HAP-1 (cell line): ENCODE measurements at places on chromosomes 6 and 20.

- no peak for DNase-seq
These were observed 688 bp downstream of the COMMD7 start for GRCh38 chr20:32742322-32743236.

DNA sequence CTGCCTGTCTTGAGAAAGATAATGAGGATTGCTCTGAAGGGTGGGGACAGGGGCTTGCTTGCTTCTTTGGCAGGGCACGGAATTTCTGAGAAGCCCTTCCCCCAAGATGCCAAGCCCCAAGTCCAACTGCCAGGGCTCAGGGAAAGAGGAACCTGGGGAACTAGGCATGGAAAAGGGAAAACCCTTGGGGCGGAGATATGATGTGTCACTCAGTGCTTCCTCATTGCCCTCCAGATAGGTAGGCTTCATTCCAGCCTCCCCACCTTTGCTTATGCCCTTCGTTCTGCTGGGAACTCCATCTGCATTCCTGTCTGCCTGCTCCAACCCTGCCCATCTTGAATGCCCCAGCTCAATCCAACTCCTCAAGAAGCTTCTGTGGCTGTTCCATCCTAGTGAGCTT lies 61.2 kb downstream of the VEGFA start:
- DNase-seq: no peak

- DNase-seq: no peak
These were observed 94.3 kb downstream of the THBS2 start for GRCh38 chr6:169159331-169159730.

DNA sequence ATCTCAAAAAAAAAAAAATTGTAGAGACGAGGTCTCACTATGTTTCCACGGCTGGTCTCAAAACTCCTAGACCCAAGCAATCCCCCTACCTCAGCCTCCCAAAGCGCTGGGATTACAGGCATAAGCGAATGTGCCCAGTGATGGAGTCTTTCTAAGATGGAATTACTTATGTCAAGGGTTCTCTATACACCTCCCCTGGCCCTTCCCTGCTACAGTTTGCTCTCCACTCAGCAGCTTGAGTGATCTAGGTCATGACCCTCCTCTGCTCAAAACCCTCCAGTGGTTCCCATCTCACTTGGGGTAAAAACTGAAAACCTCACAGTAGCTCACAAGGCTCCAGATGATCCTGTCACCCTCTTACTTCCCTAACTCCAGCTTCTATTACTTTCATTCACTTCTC lies 1.8 kb upstream of the DNPH1 start:
- DNase-seq: no peak

DNA sequence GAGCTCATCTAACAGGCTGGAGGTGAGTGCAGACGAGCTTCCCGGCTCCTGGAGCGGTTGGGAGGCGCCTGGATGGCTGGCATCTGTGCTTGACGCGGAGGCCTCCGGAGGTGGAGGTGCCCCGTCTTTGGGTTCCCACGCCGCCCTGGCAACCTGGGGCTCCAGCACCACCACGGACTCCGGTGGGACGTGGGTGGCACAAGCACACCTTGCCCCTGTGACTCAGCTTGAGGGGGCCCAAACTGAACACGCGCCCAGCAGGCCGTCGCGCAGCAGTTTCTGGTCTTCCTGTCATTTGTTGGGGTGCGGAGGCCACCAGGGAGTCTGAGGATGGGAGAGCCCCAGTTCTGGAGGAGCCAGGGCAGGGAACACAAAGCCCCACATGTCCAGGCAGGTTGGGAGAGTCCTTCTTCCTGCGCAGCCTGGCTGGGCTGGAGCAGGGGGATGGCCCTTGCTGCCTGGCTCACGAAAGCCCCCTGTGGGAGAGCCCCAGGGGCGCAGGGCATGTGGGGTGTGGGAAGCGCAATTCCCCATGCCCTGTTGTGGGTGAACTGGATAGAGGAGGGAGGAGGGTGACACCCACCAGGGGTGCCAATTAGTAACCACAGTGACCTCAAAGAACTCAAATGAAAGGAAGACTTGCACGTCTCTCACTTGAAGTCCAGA lies 1378.6 kb upstream of the DEFB115 start:
- DNase-seq: no peak

DNA sequence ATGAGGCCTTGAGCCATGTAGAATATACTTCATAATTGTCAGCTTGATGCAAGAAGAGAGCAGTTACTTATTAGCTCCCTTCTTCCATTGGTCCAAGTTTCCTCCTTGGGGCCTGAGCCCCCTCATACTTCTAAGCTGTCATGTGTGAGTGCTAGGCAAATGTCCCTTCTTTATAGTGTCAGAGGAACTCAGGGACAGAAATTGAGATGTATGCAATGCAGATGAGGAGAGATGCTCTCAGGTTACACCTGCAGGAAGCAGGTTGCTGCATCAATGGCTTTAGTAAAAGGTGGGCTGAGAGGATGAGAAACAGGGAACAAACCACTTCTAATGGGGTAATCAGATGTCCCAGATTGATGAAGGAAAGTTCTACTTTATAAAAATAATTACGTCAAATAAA lies 6.7 kb upstream of the PDSS2 start:
- DNase-seq: no peak

GRCh38 chr6:167827583-167828324 lies 1.0 kb downstream of the AFDN start:
- DNase-seq: peak; percentile 66

GRCh38 chr6:115573861-115574260 lies 486.8 kb downstream of the FRK start:
- no peak for DNase-seq

DNA sequence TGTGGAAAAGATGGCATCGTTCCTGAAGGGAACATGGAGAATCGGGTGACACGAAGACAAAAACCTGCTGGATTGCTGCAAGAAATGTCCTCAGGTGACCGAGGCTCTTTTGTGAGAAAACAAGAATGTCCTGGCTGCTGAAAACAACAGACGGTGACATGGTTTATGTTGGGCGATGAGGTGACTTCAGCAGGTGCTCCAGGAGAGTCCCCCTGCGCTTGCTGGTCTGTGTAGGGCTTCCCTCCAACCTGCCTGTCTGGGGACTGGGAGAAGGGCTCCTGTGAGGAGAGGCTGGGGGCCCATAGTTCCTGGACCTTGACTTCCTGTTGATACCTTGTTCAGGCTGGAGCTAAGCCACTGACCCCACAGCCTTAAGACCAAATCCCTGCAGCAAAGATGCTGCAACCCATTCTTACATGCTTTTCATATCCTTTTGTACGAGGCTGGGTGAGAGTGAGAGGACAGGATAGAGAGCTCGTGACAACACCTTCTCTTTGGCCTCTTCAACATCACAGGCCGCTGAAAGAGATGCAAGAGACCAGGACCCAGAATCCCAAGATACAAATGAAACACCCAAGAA lies 134.8 kb downstream of the CD83 start:
- no peak for DNase-seq

DNA sequence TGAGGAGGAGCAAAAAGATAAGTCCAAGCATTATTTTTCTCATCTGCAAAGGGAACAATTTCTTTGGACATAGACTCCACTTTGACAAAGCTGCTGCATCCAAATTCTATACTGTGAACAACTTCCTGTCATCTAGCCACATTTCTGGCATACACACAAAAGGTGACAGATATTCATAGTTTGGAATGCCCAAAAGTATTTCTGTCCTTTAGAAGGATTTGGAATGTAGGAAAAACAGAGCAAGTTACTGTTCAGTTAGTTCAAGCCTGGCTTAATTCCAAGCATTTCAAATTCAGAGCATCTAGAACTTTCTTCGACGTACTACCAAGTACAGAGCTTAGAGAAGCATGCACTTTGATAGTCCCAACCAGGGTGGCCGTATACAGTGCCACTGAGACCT lies 134.0 kb downstream of the PDE7B start:
- DNase-seq: no peak

DNA sequence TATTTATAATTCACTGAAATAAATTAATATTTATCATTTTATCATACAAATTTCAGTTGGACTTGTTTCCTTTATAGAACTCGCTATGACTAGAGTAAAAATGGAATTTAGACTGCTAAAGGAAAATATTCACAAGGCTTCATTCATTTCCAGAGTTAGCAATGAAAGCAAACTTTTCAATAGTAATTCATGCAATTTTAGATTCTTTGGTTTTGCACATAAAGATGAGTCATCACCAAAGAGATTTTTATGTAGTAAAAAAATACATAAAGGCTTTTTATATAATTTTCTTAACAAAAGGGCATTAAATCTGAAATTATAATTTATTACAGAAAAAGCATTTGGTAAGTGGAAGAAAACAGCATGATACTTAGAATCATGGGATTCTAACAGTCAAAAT lies 37.2 kb upstream of the STXBP5 start:
- no peak for DNase-seq

- peak; percentile 75 for DNase-seq
These were observed 6.2 kb downstream of the COL9A3 start for GRCh38 chr20:62822788-62823651.

- DNase-seq: no peak
These were observed 15.6 kb downstream of the PKIG start for GRCh38 chr20:44597930-44598329.

- no peak for DNase-seq
These were observed 121.4 kb upstream of the RREB1 start for GRCh38 chr6:6986344-6986743.

DNA sequence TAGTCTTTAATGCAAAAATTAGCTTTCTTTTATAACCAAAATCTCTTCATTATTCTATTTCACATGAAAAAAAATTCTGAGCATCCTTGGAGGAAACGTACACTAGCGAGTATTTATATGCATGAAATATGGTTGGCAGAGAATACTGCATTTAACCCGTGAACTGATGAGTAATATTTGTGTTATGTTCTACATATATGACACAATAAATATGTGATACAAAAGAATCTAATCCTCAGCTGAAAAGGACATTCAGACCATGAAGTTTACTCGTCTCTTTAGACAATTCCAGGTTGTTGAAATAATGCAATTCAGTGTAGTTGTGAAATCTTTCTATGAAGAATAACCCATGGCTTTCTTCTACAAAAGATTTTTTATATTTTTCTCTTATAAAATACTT lies 524.8 kb upstream of the MAN1A1 start:
- no peak for DNase-seq

DNA sequence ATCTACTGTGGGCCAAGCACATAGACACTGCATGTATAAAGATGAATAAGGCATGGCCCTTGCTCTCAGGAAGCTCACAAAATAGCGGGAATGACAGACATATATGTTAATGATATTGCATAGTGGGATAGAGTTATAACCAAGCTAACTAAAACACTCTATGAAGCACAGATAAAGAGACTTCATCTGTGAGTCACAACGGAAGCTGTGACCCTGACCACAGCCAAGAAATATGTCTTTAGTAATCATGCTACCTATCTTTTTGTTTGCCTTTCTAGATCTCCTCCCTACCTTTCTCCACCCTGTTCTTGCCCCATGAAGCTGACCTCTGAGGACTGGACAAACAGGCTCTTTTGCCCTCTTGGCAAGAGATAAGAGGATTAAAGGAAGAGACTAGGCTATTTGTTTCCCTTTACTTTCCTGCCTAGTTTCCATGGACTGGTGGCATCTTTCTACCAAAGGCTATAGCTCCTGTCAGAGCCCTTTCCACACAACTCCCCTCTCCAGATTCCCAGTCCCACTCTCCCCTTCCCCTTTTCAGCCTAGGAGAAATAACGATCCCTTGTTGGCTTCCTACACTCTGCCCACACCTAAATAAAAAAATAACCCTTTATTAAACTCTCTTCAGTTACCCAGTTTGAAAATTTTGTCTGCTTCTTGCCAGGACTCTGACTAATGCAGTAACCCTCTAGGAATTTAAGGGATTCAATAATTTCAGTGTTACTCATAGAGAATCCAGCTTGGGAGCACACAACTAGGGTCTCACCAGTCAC lies 504.9 kb upstream of the MARCKS start:
- DNase-seq: no peak

DNA sequence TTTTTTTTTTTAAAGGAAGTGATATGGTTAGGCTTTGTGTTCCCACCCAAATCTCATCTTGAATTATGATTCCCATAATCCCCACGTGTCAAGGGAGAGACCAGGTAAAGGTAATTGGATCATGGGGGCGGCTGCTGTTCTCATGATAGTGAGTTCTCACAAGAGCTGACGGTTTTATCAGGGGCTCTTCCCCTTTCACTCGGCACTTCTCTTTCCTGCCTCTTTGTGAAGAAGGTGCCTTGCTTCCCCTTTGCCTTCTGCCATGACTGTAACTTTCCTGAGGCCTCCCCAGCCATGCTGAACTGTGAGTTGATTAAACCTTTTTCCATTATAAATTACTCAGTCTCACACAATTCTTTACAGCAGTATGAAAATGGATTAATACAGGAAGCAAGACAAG lies 64.3 kb downstream of the ZFP64 start:
- no peak for DNase-seq

DNA sequence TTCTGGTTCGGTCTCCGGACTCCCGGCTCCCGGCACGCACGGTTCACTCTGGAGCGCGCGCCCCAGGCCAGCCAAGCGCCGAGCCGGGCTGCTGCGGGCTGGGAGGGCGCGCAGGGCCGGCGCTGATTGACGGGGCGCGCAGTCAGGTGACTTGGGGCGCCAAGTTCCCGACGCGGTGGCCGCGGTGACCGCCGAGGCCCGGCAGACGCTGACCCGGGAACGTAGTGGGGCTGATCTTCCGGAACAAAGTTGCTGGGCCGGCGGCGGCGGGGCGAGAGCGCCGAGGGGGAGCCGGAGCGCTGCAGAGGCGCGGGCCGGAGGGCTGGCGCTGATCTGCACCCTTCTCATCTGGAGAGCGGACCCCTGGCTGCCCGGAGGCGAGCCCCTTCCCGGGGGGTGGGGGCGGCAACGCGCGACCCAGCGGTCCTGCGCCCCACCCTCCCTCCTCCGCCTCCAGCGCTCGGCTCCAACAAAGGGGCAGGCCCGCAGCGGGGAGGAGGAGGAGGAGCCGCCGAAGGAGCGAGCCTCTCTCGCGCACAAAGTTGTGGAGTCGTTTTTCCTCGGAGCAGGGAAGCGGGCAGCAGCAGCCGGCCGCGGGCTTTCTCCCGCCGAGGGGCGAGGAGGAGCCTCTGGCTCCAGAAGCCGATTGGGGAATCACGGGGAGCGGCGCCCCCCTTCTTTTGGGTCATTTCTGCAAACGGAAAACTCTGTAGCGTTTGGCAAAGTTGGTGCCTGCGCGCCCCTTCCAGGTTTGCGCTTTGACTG lies at the start of gene UTRN:
TSS of gene UTRN (plus strand) at position 553 of the 765 bp plus-strand sequence. CDS start 6,494 bp downstream, outside the sequence.
- peak; percentile 81 for DNase-seq

GRCh38 chr20:9807136-9807535 lies 31.7 kb downstream of the PAK5 start:
- no peak for DNase-seq
